LoVo (cell line): ENCODE measurements at places on chromosomes 16 and 17.

DNA sequence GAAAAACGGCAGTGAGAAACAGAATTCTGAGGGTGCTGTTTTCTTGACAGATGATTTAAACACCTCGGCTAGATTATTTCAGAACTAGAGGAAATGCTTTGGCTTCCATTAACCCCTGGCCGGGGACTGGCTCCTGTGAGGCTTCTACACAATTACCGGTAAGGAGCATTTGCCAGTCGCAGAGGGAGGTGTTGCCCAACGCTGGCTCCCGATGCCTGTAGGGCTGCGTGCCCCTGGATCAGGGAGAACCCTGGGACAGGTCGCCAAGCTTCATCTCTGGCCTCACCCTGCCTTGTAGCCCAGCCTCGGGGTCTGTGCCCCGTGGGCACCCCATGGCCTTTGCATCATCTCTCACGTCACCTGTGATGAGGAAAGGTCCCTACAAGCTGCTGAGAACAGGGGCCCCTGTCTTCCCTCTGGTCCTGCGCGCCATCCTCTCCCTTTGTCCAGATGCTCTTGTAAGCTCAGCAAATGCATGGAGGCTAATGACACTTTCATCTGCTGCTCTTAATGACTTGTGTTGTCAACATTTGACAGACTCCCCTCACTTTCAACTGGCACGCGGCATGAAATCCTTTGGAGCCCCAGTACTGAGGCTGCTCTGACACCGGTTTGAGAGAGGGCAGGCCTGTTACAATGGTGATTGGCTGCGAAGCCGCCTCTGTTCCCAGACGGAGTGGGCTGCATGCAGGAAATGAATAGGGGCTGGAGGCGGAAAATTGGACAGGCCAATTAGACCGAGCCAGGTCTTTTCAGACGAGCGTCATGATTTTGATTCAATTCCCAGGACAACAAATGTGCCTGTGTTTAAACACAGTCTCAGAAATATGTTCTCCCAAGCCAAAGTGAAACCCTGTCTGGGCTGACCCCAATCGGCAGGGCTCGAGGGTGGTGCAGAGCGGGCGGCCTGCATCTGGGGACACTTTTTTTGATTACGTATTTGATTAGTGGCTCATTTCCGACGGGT is 85.5 kb upstream of the DOC2B start:
- no peak for DNase-seq

DNA sequence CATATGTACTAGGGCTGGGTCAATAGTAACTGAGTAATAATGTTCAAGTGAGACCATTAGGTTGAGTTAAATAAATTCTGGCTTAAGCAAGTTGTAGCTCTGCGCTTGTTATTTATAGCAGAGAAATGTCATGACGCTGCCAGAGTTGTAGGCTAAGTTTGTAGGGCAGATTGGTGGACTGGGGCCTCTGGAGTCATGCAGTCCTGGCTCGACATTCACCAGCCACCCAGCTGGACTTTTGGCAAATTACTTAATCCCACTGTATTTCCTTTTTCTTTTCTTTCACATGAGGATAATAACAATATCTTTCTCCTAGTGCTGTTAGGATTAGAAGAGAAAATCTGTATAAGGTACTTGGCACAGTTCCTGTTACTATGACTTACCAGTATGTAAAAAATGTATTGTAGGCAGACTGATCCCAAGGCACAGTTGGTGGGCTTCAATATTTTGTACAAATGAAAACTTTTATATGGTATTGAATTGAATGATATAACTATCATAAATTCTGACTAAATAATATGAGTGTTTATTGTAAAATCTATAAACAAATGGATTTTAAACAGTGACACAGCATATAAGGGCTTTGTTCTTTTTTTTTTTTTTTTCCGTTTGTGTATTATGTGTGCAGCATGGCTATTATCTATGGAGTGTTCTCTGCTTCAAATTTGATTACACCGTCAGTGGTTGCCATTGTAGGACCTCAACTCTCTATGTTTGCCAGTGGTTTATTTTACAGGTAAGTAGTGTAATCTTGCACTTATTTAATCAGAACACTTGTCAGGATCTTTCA is 2.6 kb downstream of the MFSD11 start:
- no peak for DNase-seq

- DNase-seq = peak; percentile 59
Observed at GRCh38 chr17:68456339-68457167, 743 bp downstream of the WIPI1 start.

DNA sequence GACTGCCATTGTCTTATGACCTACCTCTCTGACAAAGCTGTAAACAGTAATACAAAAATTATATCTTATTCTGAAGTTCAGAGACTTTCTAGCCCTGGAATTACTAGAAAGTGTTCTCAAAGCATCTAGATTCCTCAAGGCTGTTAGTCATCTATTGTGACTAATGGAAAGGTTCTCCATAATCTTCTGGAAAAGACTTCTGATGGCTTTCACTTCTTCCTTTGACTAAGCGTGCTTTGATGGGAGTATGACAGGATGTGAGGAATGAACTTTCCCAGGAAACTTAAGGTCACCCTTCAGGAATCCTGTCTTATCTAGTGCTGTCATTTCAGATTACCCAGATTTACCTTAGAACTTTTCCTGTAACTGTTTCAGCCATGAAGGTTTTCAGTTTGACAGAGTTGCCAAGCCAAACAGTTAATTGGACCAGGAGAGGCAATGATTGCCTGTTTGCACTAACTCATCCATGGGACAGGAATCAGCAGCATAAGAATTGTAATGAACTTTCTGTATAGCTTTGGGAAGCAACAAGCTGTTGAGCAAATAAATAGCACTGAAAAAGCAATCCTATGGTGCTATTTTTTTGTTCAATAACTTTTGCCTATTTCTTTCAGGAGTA is 43.5 kb downstream of the AP2B1 start:
- DNase-seq = no peak

DNA sequence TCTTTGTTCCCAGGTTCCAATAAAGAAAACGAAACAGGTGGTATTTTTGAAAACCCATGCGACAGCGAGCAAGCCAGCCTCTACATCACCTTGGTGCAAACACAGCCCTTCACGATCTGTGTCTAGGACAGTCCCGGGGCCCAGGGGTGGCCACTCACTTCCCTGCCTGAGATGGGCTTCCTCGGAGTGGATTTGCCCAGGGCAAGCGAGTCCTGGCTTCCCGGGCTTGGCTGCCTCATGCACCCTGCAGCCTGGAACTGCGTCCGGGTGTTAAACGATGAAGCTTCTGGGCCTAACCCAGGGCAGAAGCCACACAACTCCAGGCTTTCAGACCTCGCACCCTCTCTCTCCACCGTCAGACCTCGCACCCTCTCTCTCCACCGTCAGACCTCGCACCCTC is 66.0 kb downstream of the RPH3AL start:
- DNase-seq = no peak

DNA sequence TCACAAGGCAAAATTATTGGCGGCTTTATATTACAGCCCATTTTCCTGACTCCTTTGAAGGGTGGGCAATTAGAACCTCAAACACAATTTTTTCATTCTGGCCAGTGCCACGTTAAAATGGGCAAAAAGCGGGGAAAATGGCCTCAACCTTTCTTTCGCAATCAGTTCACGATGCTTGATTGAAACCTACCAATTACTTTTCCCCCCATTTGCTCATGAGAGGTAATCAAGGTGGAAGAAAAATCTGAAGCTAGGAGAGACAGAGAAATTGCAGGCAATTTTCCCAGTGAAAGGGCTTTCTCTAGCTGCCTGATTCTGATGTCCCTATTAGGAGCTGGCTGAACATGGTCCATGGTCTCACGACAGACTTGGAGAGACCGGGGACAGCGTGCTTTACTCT is 215.1 kb downstream of the SLC39A11 start:
- no peak for DNase-seq

- DNase-seq = no peak
Observed at GRCh38 chr17:76658242-76658662, 14.7 kb upstream of the ST6GALNAC1 start.

GRCh38 chr17:14341866-14342265 is 41.0 kb downstream of the HS3ST3B1 start:
- DNase-seq = no peak

GRCh38 chr17:44966348-44967025 is 1.6 kb downstream of the C1QL1 start:
- DNase-seq = no peak

- no peak for DNase-seq
Observed at GRCh38 chr17:19555746-19556145, 22.1 kb downstream of the SLC47A1 start.

- no peak for DNase-seq
Observed at GRCh38 chr16:20897253-20897897, 2.8 kb downstream of the DCUN1D3 start.

DNA sequence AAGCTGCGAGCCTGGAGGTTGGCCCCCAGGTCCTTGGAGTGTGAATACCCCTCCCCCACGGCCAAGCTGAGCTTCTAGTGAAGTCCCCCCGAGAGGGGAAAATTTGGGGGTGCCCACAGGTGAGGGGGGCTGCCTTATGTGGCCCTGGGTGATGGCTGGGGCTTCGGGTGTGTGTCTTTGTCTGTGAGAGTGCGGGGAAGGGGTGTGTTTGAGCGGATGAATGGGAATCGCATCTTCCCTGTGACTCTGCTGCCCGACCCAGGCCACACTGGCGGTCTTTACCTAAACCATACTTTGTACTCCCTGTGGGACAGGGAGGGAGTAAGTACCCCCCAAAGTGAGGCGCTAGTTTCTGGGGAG is 1.3 kb downstream of the SBK1 start:
- no peak for DNase-seq

- DNase-seq = no peak
Observed at GRCh38 chr16:28494121-28494851, at the start of gene APOBR. TSS of gene APOBR (plus strand) at chr16:28494643. CDS start at chr16:28494682, 39 bp downstream.

DNA sequence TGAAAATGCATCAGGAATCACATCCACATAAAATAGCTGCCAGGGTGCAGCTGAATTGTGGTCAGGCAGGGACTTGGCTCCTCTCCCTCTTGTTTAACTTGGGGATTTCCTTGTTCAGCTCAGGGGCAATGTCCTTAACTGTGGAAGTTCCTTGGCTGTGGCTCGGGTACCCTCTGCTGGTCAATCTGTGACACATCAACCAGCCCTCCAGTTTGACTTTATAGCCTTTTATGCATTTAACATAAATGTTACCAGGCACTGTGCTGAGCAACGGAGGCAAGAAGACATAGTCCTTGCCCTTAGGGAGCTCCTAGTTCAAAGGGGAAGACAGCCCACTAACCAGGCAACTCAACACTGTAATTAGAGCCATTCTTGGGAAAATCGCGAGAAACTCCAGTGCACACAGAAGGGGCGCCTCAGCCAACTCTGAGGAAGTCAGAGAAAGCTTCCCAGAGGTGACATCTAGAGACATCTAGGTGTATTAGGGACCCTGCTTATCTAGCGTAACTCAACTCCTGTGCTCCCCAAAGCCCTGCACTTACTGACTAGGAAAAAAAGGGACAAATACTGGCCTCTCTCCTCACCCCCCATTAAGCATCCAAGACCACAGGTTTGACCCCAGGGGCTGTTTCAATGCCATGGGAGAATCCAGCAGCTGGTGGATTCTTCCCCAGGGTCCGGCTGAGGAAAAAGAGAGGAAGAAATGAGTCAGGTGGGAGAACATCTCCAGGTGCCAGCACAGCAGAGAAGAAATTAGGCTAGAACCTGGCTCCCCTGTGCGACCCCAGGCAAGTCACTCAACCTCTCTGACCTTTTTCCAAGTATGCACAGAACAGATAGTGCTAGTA is 17.3 kb upstream of the EEF2K start:
- DNase-seq = peak; percentile 87

DNA sequence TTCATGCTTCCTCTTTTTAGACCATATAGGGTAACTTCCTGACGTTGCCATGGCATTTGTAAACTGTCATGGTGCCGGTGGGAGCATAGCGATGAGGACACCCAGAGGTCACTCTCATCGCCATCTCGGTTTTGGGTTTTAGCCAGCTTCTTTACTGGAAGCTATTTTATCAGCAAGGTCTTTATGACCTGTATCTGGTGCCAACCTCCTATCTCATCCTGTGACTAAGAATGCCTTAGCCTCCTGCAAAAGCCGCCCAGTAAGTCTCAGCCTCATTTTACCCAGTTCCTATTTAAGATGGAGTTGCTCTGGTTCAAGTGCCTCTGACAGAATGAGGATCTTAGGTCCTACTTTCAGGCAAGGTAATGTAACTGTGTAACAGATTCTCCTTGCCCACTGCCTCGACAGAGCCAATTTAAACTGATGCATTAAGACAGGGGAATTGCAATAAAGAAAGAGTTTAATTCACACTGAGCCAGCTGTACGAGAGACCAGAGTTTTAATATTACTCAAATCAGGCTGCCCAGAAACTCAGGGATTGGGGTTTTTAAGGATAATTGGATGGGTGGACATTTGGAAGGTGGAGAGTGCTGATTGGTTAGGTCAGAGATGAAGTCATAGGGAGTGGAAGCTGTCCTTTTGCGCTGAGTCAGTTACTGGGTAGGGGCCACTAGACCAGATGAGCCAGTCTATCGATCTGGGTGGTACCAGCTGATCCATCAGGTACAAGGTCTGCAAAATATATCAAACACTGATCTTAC is 59.9 kb upstream of the ATF7IP2 start:
- peak; percentile 14 for DNase-seq

GRCh38 chr17:2508035-2508434 is 3.7 kb downstream of the METTL16 start:
- DNase-seq = no peak

DNA sequence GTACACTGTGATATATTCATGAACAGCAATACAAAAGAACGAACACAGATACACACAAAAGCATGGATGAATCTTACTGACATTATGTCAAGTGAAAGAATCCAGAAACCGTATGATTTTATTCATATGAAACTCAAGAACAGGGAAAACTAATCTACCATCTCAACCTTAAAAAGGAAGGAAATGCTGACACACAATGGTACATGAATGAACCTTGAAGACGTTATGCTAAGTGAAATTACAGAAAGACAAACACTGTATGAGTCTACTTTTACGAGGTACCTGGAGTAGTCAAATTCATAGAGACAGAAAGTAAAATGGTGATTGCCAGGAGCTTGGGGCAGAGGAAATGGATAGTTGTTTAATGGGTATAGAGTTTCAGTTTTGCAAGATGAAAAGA is 8.7 kb upstream of the PRKCB start:
- no peak for DNase-seq

GRCh38 chr17:19986941-19987861 is 9.6 kb upstream of the AKAP10 start:
- DNase-seq = no peak
